Activated CD4-positive, alpha-beta T cell treated with anti-CD3 and anti-CD28 coated beads, Interleukin-2, amount 10 ng/mL, durations not matched to agents 7 days and 5 days (primary cell): ENCODE measurements at places on chromosomes 11 and 22. TPM values are rescaled to one million over a fixed set of nuclear protein-coding genes. Genes with fewer than 3 reads are reported as not detected.
A peak's percentile ranks its signal among the peaks of the same experiment; 100 is the strongest.

GRCh38 chr11:75548595-75549272, 13.3 kb upstream of the SERPINH1 start:
- no peak overlapping the region for H3K4me3 ChIP-seq
- H3K4me1 ChIP-seq, result no peaks in the 10 kb centered on the region
- H3K27me3 ChIP-seq, result peaks cover 2% of the 10 kb centered on the region
- no peak overlapping the region for H3K27ac ChIP-seq
- no peaks in the 10 kb centered on the region for H3K36me3 ChIP-seq

The HORMAD2 gene
- total RNA-seq, result not detected

DNA sequence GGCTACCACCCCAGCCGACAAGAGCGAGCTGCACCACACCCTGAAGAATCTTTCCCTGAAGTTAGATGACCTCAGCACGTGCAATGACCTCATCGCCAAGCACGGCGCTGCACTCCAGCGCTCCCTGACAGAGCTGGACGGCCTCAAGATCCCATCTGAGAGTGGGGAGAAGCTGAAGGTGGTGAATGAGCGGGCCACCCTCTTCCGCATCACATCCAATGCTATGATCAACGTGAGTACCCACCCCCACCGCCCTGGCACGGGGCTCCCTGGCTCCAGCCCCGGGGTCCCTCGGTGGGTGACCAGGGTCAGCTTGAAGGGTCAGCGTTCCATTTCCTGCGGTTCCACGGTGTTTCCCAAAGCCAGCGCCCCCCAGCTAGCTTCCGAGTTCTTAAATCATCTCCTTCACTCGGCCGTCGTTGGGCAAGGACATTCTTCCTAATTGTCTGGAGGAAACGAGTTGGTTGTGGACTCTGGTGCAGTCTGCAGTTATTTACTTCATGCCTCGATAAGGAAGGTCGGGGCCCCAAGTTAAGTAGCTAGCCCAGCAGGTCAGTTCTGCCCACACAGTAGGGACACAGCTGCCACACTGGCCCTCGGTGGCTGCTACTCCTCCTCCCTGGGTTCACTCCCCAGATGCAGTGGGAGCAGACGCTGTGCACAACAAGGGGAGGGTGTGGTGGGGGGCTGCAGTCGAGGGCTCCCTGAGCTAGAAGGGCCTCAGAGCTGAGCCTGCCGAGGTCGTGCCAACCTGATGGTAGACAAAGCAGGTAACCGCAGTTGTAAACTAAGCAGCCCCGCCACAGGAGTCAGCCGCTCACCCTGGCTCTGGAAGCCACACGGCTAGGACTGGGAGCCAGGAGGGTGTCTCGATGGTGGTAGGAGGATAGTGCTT, 97.9 kb downstream of the MORC2 start:
- no peaks in the 10 kb centered on the region for H3K36me3 ChIP-seq
- no peaks in the 10 kb centered on the region for H3K27me3 ChIP-seq
- DNase-seq, result no peak

The SLC22A9 gene
- total RNA-seq, result not detected

The TMA7B gene
- total RNA-seq, result 4.7 TPM

The CBLIF gene
- not detected for total RNA-seq

GRCh38 chr22:27113211-27113635, 455.8 kb downstream of the MIAT start:
- H3K27ac ChIP-seq, result no peak overlapping the region

DNA sequence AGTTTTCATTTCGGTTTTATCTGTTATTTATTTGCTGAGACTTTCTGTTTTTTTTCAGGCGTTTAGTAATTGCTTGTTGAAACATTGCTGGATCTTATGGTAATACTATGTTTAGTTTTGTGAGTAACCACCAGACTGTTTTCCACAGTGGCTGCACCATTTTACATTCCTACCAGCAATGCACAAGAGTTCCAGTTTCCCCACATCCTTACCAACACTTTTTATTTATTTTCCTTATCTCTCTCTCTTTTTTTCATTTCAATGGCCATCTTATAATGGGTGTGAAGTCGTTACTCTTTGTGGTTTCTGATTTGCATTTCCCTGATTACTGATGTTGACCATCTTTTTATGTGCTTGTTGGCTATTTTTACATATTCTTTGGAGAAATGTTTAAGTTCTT, 23.7 kb downstream of the USP47 start:
- no peaks in the 10 kb centered on the region for H3K27me3 ChIP-seq
- no peak overlapping the region for H3K27ac ChIP-seq
- no peak for DNase-seq
- peaks cover 22% of the 10 kb centered on the region for H3K36me3 ChIP-seq

DNA sequence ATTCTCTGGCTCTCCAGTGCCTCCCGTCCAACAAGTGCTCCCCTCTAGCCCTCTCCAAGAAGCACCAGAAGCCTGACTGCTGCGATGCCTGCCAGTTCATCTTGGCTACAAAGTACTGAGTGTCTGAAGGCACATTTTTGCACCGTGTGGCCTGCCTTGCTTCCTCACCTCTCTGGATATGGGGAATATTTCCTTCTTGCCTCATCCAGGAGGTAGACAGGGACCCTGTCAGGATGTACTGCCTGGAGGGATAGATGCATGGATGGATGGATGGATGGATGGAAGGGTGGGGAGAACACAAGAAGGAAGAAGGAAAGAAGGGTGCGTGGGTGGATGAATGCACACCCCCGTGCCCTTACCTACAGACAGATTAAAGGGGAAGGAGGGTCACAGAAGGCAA, 27.6 kb downstream of the KCTD17 start:
- DNase-seq, result no peak
- peak overlapping the region; percentile 97 for H3K27ac ChIP-seq
- H3K4me1 ChIP-seq, result peaks cover 78% of the 10 kb centered on the region
- H3K27me3 ChIP-seq, result no peaks in the 10 kb centered on the region
- H3K4me3 ChIP-seq, result peak overlapping the region; percentile 60
- no peaks in the 10 kb centered on the region for H3K36me3 ChIP-seq

- H3K4me3 ChIP-seq, result no peak overlapping the region
- DNase-seq, result no peak
- peaks cover 7% of the 10 kb centered on the region for H3K4me1 ChIP-seq
- peaks cover 6% of the 10 kb centered on the region for H3K27me3 ChIP-seq
Observed at GRCh38 chr11:18452927-18453326, 2.7 kb upstream of the LDHAL6A start.

DNA sequence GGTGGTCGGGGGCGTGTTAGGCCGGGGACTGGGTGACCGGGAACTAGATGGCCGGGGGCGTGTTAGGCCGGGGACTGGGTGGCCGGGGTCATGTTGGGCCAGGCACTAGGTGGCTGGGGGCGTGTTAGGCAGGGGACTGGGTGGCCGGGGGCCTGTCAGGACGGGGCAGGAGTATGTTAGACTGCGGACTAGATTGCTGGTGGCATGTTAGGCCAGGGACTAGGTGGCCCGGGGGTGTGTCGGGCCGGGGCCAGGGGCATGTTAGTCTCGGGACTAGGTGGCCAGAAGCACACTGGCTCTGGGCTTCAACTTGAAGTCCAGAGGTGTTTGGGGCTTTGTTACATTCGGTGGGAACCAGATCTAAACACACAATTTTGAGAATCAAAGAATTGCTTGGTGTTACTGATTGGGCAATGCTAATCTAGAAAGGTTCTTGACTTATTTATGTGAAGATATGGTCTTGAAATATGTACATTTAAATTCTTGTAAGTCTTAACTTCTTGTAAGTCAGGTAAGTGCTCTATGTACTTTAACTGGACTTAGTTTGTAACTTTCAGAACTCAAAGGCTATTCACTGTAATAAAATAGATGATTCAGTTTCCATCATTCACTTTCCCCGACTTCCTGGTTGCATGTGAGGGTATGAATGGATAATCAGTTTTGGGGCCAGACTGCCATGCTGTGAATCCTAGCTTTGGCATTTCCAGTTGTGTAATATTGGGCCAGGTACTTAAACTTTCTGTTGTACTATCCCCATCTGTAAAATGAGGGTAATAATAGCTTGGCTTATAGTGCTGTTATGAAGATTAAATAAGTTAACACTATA, 1.1 kb downstream of the EXT2 start:
- peak overlapping the region; percentile 37 for H3K27ac ChIP-seq
- H3K4me3 ChIP-seq, result peak overlapping the region; percentile 82
- DNase-seq, result no peak
- peaks cover 22% of the 10 kb centered on the region for H3K4me1 ChIP-seq
- peaks cover 4% of the 10 kb centered on the region for H3K27me3 ChIP-seq
- no peaks in the 10 kb centered on the region for H3K36me3 ChIP-seq

The GVQW3 gene
- 5.5 TPM for total RNA-seq

DNA sequence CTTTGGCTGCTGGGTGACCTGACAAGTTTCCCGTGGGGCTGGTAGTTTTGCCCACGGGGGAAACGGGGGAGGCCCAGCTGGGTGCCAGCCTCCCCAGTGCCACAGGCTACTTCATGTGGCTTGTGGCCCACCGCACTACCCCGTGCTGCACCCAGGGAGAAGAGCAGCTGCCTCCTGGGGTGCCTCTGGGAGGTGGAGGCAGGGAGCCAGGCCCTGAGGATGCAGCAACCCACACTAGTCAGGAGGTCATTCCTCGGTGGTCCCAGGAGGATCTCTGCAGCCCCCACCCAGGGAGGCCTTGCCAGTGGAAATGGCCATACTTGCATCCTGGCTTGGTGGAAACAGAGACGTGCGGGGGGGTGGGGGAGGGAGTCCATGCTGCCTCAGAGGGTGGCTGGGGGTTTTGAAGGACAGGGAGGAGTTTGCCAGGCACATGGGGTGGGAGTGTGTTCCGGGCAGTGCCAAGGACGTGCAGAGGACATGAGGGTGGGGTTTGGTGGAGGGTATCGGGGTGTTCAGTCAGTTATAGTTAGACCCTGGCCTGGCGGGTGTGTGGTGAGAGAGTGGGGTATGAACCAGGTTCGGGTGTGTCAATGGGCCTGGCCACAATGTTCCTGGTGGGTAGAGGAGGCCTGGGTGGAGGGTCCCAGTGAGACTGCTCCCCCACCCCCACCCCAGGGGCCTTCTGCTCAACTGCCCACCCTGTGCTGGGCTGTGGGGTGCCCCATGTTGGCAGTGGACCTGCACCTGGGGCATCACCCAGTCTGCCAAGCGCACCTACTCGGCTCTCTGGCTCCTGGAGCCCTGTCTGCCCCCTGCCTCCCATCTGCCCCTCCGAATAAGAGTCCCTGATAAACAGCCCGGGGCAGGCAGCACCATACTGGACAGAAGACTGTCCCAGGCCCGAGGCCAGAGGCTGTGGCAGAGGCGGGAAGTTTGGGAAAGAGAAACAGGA, 3.8 kb downstream of the PIM3 start:
- DNase-seq, result no peak
- peaks cover 23% of the 10 kb centered on the region for H3K4me1 ChIP-seq
- peak overlapping the region; percentile 65 for H3K4me3 ChIP-seq
- peak overlapping the region; percentile 70 for H3K27ac ChIP-seq
- H3K27me3 ChIP-seq, result no peaks in the 10 kb centered on the region
- H3K36me3 ChIP-seq, result peaks cover 22% of the 10 kb centered on the region

- peaks cover 13% of the 10 kb centered on the region for H3K36me3 ChIP-seq
- H3K4me3 ChIP-seq, result peak within 1 kb of the TSS; percentile 80
- peaks cover 5% of the 10 kb centered on the region for H3K27me3 ChIP-seq
Observed at GRCh38 chr22:43186272-43187170, at the start of gene TTLL12. Gene TTLL12 (minus strand): TSS chr22:43187134. CDS start chr22:43187069, 65 bp downstream.

GRCh38 chr22:50257451-50258360, 3.8 kb downstream of the MAPK12 start:
- peaks cover 11% of the 10 kb centered on the region for H3K27me3 ChIP-seq
- H3K27ac ChIP-seq, result no peak overlapping the region
- H3K4me3 ChIP-seq, result no peak overlapping the region
- peaks cover 6% of the 10 kb centered on the region for H3K4me1 ChIP-seq

DNA sequence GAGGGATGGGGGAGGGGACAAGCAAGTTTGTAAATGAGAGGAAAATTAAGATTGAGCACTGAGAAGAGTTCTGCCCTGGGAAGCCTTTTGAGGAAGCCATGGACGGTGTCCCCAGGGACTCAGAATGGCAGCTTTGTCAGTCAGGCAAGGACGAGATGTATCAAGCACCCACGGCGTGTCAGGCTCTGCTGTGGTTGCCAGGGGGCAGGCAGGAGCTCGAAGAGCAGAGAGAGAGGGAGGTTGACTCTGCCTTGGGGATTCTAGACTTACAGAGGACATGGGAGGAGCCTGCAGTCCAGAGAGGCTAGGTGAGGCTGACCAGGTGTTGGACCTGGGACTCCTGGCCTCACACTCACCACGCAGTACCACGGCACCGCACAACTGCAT, 29.1 kb upstream of the SYT7 start:
- no peaks in the 10 kb centered on the region for H3K4me1 ChIP-seq
- no peaks in the 10 kb centered on the region for H3K36me3 ChIP-seq

DNA sequence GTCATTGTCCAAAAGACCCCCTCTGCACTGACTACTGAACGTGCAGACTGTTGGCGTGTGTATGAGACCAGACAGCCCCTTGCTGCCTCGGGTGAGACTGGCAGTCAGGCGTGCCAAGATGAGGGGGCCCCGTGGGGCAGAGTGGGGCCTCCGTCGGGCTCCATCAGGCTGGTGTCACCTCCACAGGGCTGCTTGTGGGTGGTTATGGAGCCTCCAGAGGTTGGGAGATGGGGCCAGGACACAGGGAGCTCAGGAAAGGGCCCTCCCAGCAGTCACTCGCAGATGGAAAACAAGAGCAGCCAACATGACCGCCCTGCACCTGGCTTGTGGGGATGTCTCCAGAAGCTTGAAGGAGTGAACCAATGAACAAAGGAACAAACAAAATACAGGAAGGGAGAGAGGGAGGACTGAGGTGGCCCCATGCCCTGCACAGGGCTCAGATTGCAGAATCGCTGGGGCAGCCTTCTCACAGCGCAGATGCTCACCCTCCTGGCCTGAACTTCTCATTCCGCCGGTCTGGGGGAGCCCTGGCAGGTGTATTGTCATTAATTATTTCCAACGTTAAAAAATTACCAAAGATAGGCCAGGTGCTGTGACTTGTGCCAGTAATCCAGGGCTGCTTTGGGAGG, 5.5 kb upstream of the PHLDA2 start:
- no peak overlapping the region for H3K27ac ChIP-seq
- peaks cover 22% of the 10 kb centered on the region for H3K36me3 ChIP-seq
- peaks cover 5% of the 10 kb centered on the region for H3K27me3 ChIP-seq
- H3K4me3 ChIP-seq, result no peak overlapping the region
- no peak for DNase-seq
- peaks cover 25% of the 10 kb centered on the region for H3K4me1 ChIP-seq

The SNX32 gene
- total RNA-seq, result 2.2 TPM

The NPTXR gene
- 1.1 TPM for total RNA-seq

GRCh38 chr22:19998232-19998951, 18.2 kb downstream of the ARVCF start:
- H3K4me1 ChIP-seq, result no peaks in the 10 kb centered on the region
- DNase-seq, result no peak

DNA sequence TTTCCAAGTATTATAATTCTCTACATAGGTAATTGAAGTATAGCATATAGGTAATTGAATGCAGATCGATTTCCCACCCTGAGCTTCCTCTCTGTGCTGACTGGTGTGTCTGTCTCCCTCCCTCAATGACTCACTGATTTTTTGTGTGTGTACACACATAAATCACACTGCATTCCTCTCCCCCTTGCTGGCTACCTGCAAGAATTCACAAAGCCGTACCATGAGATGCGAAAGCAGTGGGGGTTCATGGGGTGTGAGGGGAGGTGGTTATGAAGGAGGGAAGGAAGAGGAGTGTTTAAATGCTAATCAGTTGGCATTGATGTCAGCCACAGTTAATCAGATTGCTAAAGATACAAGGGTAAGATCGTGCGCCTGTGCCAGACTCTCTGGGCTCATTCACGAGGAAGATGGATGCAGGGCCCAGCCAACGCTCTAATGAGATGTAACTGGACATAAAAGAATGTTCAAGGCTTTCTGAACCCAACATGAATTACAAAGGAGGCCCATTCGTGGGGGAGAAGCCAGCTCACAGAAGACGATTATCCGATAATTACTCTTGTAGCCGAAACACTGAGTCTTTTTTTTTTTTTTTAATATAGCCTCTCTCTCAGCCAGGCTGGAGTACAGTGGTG, 107.4 kb downstream of the SEZ6L start:
- H3K36me3 ChIP-seq, result no peaks in the 10 kb centered on the region
- H3K4me1 ChIP-seq, result no peaks in the 10 kb centered on the region
- H3K27me3 ChIP-seq, result peaks cover 6% of the 10 kb centered on the region
- no peak overlapping the region for H3K4me3 ChIP-seq
- no peak for DNase-seq
- H3K27ac ChIP-seq, result no peak overlapping the region

The SYNGR1 gene
- 0.42 TPM for total RNA-seq

The TAF10 gene
- total RNA-seq, result 138 TPM
